ENCODE measurements at places on chromosomes 6 and 20.

GRCh38 chr6:51562198-51562597, 525.2 kb downstream of the PKHD1 start:
- no peak for DNase-seq

- no peak for DNase-seq
Measured at GRCh38 chr20:61477451-61477861, 225.4 kb downstream of the CDH4 start.

- DNase-seq, result no peak
Measured at GRCh38 chr6:125507987-125508655, 206.4 kb upstream of the HDDC2 start.

- no peak for DNase-seq
Measured at GRCh38 chr6:48512390-48512789, 401.4 kb upstream of the PTCHD4 start.

GRCh38 chr6:39048481-39049399, at the start of gene GLP1R:
Gene GLP1R, plus strand, starts transcription at chr6:39048781. Its CDS starts 60 bp downstream, at chr6:39048841.
- no peak for DNase-seq

GRCh38 chr20:11453430-11453829, 464.3 kb upstream of the BTBD3 start:
- DNase-seq, result no peak

- no peak for DNase-seq
Measured at GRCh38 chr6:16007146-16007545, 121.7 kb upstream of the MYLIP start.

GRCh38 chr6:79394690-79395089, 142.5 kb downstream of the LCA5 start:
- no peak for DNase-seq

DNA sequence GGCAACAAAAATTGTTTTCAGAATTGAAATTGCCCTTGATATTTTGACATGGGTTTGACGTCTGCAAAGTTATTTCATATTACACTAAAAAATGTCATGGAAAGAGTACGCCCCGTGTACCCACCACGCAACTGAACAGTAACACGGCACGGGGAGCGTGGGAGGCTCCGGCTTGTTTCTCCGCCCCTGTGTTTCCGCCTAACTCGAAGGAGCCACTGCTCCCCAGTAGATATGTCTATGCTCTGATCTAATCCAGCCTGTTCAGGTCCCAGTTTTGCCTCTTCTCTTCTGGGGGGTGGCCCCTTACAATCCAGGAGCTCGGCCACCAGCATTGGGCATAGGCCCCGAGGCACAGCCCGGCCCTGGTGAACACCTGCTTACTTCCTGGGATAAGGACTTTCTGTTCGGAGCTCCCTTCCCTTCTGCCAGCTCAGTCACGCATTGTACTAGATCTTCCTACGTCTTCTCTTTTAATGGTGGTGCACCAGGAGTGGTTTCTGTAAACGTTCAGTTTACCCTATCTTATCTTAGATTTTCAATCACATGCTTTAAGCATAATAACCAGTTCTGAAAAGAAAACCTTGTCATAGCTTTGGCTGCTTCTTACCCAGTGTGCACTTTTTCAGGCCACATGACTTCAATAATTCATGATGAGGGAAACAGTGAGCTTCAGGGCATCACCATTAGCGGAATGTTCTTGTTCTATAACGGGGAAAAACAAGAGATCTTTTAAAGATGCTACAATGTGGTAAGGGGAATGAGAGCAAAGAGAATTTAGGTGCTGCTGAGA, 43.9 kb upstream of the EXOC2 start:
- DNase-seq, result no peak

GRCh38 chr6:121647905-121648304, 212.5 kb downstream of the GJA1 start:
- DNase-seq, result no peak

DNA sequence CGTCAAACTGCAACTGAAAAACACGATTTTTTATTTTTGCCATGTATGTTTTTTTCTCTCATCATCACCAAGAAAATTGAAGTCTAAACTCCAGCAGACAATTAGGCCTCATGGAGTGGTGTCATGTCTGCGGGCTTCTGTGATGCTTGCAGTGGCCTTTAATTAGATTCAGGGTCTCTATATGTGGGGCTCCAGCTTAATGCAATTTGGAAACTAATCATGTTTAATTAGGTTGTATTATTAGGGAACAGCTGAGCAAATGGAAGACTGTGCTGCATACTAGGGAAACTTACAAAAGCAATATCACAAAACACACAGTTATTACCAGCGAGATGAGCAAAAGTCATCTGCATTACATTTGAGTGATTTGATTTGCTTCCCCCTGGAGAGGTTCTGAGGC, 132.9 kb upstream of the PMEPA1 start:
- DNase-seq, result no peak

- no peak for DNase-seq
Measured at GRCh38 chr6:154230393-154230792, 126.2 kb downstream of the IPCEF1 start.

DNA sequence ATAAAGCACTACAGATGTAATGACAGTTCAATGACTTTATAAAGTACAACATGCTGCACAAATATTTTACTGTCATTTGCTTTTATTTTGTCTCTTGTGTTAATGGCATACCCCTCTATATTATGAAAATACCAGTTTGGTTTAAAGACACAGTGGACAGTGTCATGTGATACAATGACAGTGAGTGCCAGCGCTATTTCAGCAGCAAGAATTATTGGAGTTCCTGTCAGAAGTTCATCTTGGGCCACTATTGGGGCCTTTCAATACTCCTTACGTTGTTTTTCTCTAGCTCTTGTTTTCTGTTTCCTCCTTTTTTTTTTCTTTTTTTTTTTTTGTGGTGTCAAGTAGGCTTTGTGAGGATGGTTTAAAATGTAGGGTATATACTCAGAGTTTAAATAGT, 232.5 kb downstream of the FARS2 start:
- no peak for DNase-seq

DNA sequence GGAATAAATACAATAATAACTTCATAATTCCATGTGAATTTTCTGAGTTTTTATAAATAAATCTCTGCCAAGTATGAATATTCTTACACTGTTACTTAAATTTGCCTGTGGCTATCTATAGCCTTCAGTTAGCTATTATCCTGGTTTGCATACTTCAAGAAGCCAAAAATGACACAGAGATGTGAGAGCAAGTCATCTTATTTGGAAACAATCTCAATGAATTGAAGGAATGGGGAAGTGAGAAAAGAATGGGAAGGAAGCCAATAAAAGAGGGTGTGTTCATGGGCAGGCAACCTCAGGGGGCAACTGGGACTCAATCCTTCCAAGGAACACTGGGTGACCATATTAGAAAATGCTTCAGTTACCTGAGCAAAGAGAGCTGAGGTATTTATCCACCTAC, 9.9 kb downstream of the HAO1 start:
- no peak for DNase-seq

DNA sequence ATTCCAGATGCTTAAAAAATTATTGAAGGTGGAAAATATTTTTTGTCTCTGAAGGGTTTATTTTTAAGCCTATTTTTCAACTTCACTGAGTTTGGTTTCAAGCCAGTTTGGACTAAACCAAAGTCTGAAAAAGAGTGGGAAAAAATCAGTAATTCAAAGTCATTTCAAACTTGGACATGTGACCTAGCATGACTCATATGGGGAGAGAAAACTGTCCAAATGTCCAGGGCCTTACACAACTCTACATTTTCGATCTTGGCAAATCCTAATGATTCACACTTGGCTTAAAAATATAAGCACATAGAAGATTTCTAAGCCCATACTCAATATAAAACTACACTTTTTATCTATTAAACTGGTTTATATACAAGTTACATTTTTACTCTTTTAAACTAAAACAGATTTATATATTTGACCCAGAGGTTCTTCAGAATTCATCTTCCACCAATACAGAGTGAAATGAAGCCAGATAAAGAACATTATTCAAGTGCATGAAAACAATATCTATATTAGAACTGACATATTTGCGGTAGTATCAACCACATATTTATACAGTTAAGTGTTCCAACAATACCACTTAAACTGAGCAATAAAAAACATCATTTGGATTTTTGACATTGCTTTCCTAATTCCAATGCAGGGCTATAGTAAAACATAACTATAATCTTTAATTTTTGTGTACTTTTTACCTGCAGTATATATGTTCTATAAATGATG, 110.3 kb upstream of the TCF21 start:
- no peak for DNase-seq

DNA sequence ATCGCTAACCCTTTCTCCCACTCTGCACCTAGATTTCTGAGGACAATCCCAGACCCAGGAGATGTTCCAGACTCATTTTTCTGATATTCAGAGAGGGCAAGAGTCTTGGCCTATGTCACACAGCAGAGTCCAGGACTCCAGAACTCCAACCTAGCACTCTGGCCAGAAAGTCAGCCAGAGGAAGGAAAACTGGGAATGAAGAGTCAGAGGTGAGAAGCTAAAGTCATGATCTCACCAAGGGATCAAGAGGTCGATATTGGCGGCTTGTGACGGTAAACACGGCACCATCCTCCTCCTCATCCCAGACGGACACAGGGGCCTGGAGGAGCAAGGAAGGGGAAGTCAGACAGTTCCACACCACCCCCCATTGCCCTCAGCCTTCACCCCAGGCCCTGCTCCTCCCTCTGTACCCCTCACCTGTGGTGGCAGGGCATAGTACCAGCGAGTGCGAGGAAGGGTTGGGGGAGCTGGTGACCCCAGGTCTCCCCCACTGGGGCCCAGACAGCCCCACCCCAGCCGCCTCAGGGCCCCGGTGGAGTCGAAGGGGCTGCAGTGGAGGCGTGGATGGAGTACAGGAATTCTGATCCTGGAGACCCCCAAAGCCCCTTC, 1.8 kb downstream of the RGL2 start:
- DNase-seq, result no peak

GRCh38 chr20:23541330-23541729, 27.0 kb downstream of the CST9L start:
- DNase-seq, result no peak

DNA sequence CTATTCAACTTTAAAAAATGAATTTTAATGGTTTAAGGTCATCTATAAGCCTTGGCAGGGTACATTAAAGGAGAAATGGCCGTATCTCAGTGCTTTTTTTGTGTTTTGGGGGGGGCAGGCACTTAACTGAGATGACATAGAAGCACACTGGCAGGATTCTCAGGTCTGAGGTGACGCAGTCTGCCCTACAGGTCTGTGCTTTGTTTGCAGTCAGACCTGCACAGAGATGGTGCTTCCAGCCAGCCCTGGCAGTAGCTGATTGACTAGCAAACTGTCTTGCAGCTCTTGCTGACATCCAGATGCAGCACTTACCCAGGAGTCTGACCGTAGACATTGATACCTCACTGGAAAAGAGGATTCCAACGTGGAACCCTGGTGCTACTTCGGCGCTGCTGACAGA, 249.1 kb downstream of the FOXC1 start:
- no peak for DNase-seq

GRCh38 chr6:144471986-144472385, 186.9 kb downstream of the UTRN start:
- DNase-seq, result no peak

DNA sequence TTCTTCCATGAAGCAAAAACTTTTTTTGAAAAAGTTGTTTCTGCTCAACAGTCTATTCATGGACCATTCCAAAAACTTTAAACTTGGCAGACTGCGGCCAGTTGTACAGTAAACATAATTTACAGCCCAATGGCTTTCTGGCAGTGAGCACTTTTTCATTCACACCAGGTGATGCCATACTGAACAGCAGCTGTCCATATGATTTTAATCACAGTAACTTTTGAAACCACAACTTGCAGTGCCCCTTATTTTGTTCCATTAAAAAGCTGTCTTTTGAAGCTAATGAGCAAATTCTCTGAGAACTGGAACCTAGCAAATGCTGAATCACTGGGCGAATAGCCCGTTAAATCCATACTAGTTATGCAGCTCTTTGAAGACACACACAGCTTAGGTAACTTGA, 576.6 kb downstream of the PTPRT start:
- DNase-seq, result no peak

DNA sequence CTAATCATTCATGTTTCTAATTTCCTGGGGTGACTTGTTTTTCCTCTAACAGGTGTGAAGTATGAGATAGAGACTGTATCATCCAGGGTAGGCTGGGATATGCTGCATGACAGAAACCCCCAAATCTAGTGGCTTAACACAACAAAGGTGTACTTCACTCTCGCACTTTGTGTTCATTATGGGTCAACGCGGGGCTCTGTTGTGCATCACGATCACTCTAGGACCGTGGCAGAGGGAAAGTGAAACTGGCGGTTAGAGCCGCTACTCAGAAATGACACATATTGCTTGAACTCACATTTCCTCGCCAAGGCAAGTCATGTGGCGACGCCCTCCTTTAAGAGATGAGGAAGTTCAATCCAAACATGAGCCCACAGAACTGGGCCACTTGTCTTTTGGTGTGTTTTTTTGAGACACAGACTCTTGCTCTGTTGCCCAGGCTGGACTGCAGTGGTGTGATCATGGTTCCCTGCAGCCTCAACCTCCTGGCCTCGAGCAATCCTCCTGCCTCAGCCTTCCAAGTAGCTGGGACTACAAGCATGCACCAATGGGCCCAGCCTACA, 41.3 kb downstream of the PCNA start:
- DNase-seq, result peak; percentile 24

- DNase-seq, result no peak
Measured at GRCh38 chr20:63700199-63701050, 4.0 kb downstream of the TNFRSF6B start.

DNA sequence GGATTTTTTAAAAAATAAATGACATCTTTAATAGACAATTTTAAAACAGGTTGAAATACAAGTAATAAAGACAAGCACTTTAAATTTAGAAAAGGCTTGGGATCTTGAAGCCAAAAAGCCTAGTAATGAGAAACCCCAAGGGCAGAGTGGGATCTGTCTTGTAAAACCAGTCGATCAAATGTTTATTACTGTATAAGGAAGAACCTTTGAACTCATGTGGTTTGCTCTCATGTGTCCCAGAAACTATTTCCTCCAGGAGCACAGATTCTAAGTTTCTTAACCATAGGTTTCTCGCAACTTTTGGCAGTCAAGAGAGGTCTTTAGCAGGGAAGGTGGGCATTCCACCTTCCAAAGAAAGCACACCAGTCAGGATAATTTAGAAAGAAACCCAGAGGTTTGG, 541.7 kb upstream of the BTBD3 start:
- DNase-seq, result no peak

- DNase-seq, result no peak
Measured at GRCh38 chr6:144660561-144661115, 375.5 kb downstream of the UTRN start.

DNA sequence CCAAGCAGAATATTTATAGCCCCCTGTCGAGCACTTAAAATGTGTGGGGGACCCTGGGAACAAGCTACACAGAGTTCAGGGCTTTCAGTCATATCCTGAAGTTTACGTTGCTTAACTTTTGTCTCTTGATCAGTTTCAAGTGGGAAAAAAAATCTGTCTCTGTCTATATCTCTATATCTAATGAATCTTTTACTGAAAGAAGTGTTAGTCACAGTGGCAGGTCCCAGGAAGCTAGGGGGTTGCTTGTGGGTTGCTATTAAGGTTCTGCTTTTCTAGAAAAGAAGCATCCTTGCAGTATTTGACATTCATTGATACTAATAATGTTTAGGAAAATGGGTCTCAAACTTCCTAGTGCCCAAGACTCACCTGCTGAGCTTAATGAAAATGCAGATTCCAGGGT, 76.7 kb upstream of the CLDN20 start:
- DNase-seq, result no peak
